ENCODE measurements at places on chromosomes 2 and 18.

DNA sequence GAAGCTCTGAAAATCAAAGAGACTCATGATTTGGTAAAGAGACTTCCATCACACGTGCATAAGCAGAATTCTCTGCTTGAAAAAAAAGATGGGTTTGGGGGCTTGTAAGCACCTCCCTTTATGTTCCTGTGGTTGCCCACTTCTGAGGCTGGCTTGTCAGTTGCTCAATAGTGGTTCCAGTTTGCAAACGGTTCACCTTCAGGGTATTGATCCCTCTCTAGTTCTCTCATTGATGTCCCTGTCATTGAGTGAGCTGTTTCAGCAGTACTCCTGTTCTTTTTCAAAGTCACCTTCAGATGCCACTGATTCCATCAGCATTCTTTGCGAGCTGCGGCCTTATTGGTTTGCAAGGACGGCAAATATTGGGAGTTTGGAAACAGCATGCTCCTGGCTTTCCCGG lies 17.1 kb upstream of the YWHAQ start:
- DNase-seq, result no peak

DNA sequence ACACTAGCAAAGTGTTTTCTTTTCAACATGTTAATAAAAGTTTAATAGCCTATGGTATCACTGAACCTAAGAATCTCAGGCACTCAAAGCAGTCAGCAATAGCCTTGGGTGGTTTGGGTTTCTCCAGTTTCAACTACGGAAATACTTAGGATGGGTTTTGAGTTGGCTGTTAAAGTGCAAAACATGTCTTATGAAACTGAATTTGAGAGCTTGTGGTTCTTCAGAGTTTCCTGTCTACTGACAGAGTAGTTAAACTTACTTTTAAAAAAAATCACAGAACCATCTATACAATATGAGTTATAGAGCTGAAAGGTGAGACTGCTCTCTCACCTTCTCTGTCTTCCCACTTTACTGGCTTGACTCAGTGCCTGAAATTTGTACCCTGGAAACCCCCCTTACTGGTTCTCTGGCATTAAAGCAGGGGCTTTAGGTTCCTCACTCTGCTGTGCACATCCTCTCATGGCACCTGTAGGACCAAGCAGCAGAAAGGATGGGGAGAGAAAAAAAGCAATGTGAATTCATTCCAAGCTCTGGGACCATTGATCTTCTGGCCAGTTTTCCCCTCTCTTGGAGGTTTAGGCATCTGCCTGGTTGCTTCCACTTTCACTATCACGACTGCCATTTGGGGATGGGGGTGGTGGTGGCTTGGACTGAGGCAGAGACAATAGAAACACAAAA lies 18.1 kb downstream of the CCDC141 start:
- no peak for DNase-seq

DNA sequence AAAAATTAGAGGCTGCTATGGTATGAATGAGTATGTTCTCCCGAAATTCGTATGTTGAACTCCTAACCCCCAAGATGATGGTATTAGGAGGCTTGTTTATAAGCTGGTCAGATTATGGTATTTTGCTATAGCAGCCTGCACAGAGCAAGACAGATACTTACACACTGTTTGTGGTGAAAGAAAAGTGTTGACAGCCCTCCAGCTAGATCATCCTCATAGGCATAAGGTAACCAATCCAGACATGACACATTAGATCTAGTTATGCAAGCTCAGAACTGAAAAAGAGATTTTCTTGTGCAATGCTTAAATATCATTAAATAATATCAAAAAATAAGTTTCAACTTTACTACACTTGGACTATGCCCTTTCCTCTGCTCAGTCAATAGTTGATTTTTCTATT lies 107.1 kb downstream of the ABCA12 start:
- DNase-seq, result no peak

DNA sequence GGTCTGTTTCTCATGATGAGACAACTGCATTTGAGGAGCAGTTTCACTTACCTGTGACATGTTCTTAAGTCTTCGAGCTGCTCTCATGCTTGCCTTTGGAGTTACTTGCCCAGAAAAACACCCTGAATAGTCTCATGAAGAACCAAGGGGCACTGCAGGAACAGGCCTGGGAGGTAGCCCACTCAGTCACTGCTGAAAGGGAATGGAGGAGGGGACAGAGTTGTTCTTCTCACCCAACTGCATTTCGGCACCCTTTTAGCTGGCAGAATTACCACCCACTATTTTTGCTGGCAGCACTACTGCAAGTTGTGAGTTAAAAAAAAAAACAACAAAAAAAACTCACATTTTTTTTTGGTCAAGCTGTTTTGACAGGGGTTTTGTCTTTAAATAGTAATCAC lies 181.9 kb downstream of the PTPRM start:
- no peak for DNase-seq

GRCh38 chr18:32025744-32026143 lies 7.1 kb downstream of the RNF125 start:
- DNase-seq, result no peak

- no peak for DNase-seq
These were observed 55.2 kb downstream of the CIB4 start for GRCh38 chr2:26585966-26586365.

GRCh38 chr2:198546122-198546521 lies 741.7 kb downstream of the PLCL1 start:
- no peak for DNase-seq

DNA sequence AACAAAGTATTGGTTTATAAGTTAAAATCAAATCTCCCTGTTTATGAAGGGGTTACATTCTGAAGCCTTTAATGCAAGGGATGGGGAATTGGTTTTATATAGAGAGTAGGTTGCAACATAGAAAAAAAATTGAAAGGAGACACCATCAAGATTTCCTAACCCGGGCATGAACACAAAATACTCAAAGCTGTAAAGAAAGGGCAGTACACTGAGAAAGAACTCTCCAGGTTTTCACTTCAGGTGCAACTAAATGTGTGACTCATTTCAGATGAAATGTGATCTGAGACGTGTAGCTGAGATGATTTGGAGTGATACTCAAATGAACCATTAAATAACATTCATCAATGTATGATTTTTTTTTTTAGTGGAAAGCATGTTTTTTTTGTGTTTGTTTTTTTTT lies 43.6 kb downstream of the SANBR start:
- no peak for DNase-seq

- DNase-seq, result no peak
These were observed 42.2 kb downstream of the MERTK start for GRCh38 chr2:111940333-111941196.

DNA sequence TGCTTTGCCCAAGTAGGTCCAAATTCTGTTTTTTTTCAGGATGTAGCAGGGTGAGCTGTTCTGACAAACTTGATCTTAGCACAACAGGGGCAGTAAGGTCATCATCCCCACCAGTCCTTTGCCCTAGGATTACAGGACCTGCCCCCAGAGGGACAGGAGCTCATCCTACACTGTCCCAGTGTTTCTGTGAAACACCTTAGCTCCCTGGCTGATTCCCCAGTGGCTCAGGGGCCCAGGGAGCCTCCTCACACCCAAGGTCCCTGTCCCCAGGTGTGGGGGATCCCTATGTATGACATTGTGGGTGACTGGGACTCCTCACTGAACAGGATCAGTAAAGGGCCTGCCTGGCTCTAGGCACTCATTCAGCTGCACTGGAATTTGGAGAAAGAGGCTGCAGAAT lies 191.2 kb downstream of the ANKRD30B start:
- DNase-seq, result no peak

DNA sequence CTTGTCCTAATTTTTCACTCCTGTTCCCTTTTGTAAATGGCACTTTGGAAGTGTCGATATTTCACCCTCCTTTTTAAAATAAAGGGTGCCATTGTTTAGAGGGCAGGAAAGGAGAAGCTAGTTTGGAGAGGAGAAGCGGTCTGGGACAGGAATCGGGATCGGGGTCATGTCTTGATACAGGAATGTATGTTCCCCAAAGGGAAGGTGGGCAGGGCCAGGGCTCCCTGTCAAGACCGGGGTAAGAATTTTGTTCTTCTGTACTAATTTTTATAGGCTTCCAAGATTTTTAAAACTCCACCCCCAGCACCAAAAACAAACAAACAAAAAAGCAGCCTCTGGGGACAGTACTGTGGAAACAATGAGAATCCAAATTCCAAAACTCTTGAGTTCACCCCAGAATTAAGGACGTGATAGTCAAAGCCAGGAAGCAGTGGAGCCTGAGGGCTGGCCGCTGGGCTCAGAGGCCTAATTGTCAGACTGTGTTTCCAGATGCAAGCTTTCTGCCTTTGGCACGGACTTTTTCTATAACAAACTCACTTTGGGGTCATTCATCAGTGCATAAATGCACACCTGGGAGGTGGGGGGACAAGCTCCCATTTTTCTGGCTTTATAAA lies 250.4 kb upstream of the SIX2 start:
- DNase-seq, result no peak
